Inflammatory macrophage (primary cell): ENCODE measurements at places on chromosomes 2 and 18.

- DNase-seq = no peak
Measured at GRCh38 chr18:52766002-52766545, 426.1 kb downstream of the DCC start.

GRCh38 chr2:121501031-121501430, 29.6 kb upstream of the RNU4ATAC start:
- no peak for DNase-seq

GRCh38 chr2:7825591-7826312, 856.1 kb upstream of the ID2 start:
- no peak for DNase-seq

GRCh38 chr2:192215096-192215877, 20.6 kb upstream of the TMEFF2 start:
- no peak for DNase-seq

- no peak for DNase-seq
Measured at GRCh38 chr2:42085706-42086487, 38.1 kb downstream of the PKDCC start.

- DNase-seq = no peak
Measured at GRCh38 chr18:36613810-36614209, 215.0 kb downstream of the TPGS2 start.

GRCh38 chr2:232447091-232447620, 8.8 kb upstream of the ALPI start:
- no peak for DNase-seq
